ENCODE measurements at places on chromosomes 12 and 14. TPM values are rescaled to one million over a fixed set of nuclear protein-coding genes. Genes with fewer than 3 reads are reported as not detected.

Gene INHBC
- total RNA-seq = not detected

Gene CPNE8
- total RNA-seq = 37.2 TPM

Gene AKAP5
- 1.4 TPM for total RNA-seq

Gene JPH4
- 2.0 TPM for total RNA-seq

Gene POU6F1
- 9.5 TPM for total RNA-seq

Gene ACSS3
- total RNA-seq = 123 TPM

Gene CCDC198
- not detected for total RNA-seq

All from subcutaneous adipose tissue (tissue), 4 donors.